Activated T-helper 2 cell treated with anti-CD3 and anti-CD28 coated beads, Interferon-gamma antibody, Interleukin-2, Interleukin-4, amounts not matched to agents 10 μg/mL and 5 μg/mL and 100 μg/mL, durations not matched to agents 14 hours and 24 hours and 36 hours (primary cell): ENCODE measurements at places on chromosomes 7 and 10. TPM values are rescaled to one million over a fixed set of nuclear protein-coding genes. Genes with fewer than 3 reads are reported as not detected.

Gene NXPH1
- not detected in 2 replicates for total RNA-seq

Gene ARHGEF5
- 10.8 TPM in 2 replicates for total RNA-seq

Gene CCDC172
- not detected in 2 replicates for total RNA-seq

Gene MSMB
- total RNA-seq = not detected in 2 replicates

Gene ADRA2A
- not detected in 2 replicates for total RNA-seq

Gene RAMP3
- 0.14 TPM in 2 replicates for total RNA-seq

Gene ZNF786
- total RNA-seq = 10.0 and 10.3 TPM in 2 replicates

Gene IGF2BP3
- 16.6 and 18.2 TPM in 2 replicates for total RNA-seq

Gene GBF1
- 47.9 and 49.2 TPM in 2 replicates for total RNA-seq

DNA sequence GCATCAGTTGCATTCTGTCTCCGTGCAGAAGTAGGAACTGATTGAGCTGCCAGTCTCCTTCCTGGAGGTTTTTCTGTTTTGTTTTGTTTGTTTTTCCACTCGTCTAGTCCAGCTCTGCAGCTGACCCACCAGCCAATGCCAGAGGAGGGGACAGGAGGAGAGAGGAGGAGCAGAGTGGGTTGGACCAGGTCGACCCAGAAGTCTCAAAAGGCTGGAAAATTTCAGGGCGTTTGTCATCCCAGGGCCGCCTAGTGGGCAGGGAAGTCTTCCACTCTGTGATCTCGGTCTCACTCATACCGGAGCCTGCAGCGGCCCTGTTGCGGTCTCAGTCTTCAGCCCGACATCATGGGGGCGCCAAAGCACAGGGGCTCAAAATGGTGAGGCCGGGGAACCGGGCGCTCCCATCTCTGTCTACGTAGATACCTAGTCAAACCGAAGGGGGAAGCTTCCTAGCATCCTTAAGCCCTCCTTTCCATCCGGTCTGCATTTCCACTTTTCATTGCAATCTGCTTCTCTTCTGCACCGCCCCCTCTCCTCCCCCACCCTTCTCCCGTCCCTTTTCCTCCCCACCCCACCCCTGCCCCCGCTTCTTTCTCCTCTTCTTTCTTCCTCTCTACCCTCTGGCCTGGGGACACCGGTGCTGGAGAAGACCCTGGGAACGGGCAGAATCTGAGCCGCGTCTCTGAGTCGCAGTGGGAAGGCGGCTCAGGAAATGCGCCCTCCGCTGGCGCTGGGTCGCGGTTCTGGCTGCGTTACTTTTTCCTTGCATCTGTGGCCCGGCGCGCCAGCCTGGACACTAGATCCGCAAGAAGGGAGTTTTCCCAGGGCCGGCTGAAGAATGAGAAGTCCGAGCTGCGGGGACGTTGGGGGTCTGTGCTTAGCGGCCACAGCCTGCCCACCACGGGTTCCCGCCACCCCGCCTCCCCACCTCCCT, 16.2 kb upstream of the PAX2 start:
- peaks cover 8% of the 10 kb centered on the region for H3K4me1 ChIP-seq
- no peak for DNase-seq
- peaks cover 87% of the 10 kb centered on the region for H3K27me3 ChIP-seq

DNA sequence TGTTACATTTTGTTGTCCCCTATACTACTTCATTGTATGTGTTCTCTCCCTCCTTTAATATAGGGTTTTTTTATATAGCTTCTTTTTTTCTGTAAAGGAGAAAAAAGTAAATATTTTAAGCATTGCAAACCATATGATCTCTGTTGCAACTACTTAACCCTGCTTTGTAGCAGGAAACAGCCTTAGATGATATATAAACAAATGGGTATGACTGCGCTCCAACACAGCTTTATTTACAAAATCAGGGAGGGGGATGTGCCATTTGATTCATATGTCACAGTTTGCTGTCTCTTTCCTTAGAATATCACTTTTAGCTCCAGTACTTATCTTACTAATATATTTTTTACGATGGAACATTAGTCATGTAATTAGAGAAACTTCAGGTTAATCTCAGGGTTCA, 155.2 kb upstream of the GNAI1 start:
- H3K36me3 ChIP-seq = no peaks in the 10 kb centered on the region
- no peak for DNase-seq
- no peaks in the 10 kb centered on the region for H3K27me3 ChIP-seq
- no peak overlapping the region for H3K27ac ChIP-seq

- H3K4me3 ChIP-seq = no peak overlapping the region
- peaks cover 18% of the 10 kb centered on the region for H3K4me1 ChIP-seq
- H3K27me3 ChIP-seq = peaks cover 13% of the 10 kb centered on the region
- no peak overlapping the region for H3K27ac ChIP-seq
Observed at GRCh38 chr7:155256081-155256760, 41.5 kb upstream of the INSIG1 start.

DNA sequence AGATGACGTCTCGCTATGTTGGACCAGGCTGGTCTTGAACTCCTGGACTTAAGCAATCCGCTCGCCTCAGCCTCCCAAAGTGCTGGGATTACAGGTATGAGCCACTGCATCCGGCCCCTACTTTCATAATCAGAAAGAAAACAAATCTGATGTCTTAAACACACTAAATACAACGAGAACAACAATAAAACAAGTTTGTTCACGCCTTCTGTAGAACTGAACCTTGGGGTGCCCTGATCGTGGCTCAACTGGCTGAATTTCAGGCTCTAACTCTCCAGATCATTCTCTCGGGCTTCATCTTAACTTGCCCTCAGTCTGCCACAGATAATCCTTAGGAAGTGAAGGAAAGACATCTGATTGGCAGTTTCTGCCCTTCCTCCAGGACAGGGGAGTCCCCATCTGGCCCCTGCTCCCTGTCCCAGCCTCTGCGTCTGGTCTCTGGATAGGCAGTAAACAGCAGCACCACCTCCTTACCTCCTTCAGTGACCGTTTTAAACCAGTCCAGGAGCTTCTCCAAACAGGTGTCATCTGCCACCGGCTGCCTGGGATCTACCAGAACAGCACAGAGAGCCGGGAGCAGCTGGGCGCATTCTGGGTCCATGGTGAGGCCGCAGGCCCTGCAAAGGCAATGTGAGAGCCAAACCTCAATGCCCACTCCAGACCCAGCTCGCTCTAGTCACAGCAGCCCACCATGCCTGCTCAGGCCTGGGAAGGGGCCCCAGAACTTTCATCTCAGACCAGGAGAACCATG, 1.3 kb downstream of the BRAT1 start:
- no peak for DNase-seq
- H3K36me3 ChIP-seq = peaks cover 34% of the 10 kb centered on the region
- H3K27ac ChIP-seq = peak overlapping the region; percentile 84

DNA sequence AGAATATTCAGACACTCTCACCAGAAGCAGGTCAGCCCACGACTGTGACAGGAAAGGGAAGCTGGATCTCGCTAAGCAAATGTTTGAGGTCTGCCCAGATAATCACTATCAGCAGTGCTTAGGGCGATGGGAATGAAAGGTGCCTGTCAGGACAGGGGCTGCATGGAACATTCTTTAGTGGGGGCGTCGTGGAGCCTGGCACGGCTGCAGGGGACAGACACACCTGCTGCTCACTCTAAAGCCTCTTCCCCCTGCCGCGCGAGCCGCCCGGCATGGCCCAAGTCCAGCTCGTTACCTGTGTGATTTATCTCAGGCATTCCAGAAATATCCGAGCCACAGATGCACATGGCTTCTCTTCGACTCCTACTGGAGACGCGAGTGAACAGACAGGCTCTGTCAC, 235.5 kb downstream of the GLRX3 start:
- no peaks in the 10 kb centered on the region for H3K4me1 ChIP-seq
- no peak overlapping the region for H3K4me3 ChIP-seq
- no peak for DNase-seq
- H3K36me3 ChIP-seq = no peaks in the 10 kb centered on the region

DNA sequence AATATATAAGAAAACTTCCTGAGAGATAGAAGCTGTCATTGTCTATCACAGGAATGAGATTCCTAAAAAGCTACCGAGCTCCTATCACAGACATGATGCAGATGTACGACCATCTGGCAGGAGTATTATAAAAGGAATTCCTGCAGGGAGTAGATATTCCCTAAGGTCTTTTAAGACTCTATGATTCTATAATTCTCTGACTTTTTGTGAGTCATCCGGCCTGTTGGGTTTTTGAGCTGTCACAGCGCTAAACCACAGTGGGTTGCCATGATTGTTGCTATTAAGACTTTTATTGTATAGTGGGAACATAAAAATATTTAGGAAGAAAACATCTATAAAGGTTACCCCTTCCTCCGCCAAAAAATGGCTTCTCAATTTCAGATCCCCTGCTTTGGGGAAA, 223.4 kb downstream of the BMPER start:
- DNase-seq = no peak
- H3K4me3 ChIP-seq = no peak overlapping the region
- H3K36me3 ChIP-seq = no peaks in the 10 kb centered on the region
- H3K4me1 ChIP-seq = no peaks in the 10 kb centered on the region

GRCh38 chr10:93746844-93747284, 10.9 kb upstream of the LGI1 start:
- no peak overlapping the region for H3K27ac ChIP-seq
- DNase-seq = no peak
- no peak overlapping the region for H3K4me3 ChIP-seq
- H3K4me1 ChIP-seq = peaks cover 2% of the 10 kb centered on the region
- H3K27me3 ChIP-seq = peaks cover 12% of the 10 kb centered on the region
- H3K36me3 ChIP-seq = no peaks in the 10 kb centered on the region

DNA sequence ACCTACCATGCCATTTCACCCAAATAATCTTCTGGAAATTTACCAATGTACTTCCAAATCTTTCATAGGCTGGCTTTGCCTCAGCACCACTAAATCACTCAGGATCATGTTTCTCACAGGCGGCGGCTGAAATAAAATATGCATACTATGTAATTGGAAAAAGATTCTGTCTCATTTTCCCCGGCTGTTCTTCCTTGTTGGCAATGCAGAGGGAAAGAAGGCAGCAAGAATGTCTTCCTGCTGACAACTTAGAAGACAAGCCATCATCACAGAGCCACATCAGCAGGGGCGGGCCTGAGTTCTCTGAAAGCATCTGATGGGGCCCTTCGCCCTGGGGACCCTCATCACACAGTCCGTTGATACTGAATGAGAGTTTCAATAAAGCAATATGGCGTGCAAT, 39.2 kb upstream of the COL1A2 start:
- no peak overlapping the region for H3K4me3 ChIP-seq
- no peak overlapping the region for H3K27ac ChIP-seq
- H3K4me1 ChIP-seq = no peaks in the 10 kb centered on the region
- no peak for DNase-seq
- H3K27me3 ChIP-seq = no peaks in the 10 kb centered on the region

GRCh38 chr7:68420342-68421192, 1177.7 kb upstream of the AUTS2 start:
- no peak overlapping the region for H3K4me3 ChIP-seq
- no peaks in the 10 kb centered on the region for H3K4me1 ChIP-seq
- no peaks in the 10 kb centered on the region for H3K36me3 ChIP-seq
- H3K27ac ChIP-seq = no peak overlapping the region

- H3K4me3 ChIP-seq = no peak overlapping the region
- H3K36me3 ChIP-seq = no peaks in the 10 kb centered on the region
- DNase-seq = no peak
- no peak overlapping the region for H3K27ac ChIP-seq
- no peaks in the 10 kb centered on the region for H3K27me3 ChIP-seq
Observed at GRCh38 chr7:82699773-82700186, 256.2 kb upstream of the CACNA2D1 start.

DNA sequence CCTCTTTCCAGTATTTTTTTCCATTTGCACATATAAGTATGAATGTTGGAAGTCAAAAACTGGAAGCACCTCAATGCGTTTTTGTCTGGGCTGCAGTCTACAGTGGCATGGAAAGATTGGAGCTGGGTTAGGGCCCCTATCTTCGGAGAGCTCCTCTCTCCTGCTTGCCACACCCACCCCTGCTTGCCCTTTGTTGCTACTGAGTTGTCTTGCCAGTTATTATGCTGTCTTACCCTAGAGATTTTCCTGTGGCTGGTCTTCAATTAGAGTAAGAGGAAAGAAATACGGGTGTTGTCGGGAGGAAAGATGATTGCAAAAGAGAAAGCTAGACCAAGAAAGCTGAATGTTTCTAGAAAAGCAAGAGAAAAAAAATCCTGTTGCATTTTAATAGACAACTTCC, 228.9 kb upstream of the CELF2 start:
- H3K36me3 ChIP-seq = no peaks in the 10 kb centered on the region
- H3K27me3 ChIP-seq = peaks cover 9% of the 10 kb centered on the region
- H3K4me3 ChIP-seq = no peak overlapping the region

GRCh38 chr7:48515171-48515570, 343.9 kb downstream of the ABCA13 start:
- no peak overlapping the region for H3K27ac ChIP-seq
- no peak overlapping the region for H3K4me3 ChIP-seq
- H3K27me3 ChIP-seq = peaks cover 2% of the 10 kb centered on the region
- no peak for DNase-seq

GRCh38 chr7:152424348-152425108, 11.3 kb downstream of the KMT2C start:
- peaks cover 48% of the 10 kb centered on the region for H3K36me3 ChIP-seq
- H3K27me3 ChIP-seq = no peaks in the 10 kb centered on the region
- no peak for DNase-seq

DNA sequence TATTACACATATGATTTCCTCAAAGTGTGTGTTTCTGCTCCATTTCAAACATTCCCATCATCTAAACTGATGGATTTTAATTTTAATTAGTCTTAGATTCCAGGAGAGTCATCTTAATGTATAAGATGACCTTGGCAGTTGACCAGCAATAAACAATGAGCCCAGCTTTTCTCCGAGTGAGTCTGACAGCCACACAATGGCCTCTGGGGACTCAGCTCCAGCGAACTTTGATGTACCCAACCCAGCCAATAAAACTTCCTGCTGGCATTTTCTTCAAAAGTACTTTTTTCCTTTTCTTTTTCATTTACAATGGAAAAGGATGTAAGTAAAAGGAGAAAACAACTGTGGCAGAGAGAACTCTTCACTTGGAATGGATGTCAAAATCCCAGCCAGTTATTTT, 139.1 kb upstream of the CTBP2 start:
- DNase-seq = no peak
- H3K4me3 ChIP-seq = no peak overlapping the region
- no peak overlapping the region for H3K27ac ChIP-seq
- H3K27me3 ChIP-seq = no peaks in the 10 kb centered on the region

DNA sequence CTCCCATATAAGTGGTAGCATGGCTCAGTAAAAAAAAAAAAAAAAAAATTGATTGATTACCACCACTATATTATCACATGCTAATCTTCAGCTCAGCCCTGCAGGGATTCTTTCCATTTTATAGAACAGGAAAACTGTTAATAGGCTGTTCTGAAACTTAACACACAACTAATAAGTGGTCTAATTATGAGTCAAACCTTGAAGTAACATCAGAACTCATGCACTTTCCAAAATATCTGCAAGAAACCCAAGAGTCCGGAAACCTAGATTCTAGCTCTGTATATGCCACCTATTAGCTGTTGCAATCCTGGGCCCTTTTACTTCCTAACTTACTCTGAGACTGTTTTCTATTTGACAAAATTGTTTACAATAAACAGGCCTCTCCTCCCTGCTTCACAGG, 23.9 kb downstream of the SEM1 start:
- no peak overlapping the region for H3K4me3 ChIP-seq
- peaks cover 26% of the 10 kb centered on the region for H3K4me1 ChIP-seq
- no peak for DNase-seq
- H3K27ac ChIP-seq = peak overlapping the region; percentile 69

GRCh38 chr10:103677486-103678177, 177.7 kb downstream of the SH3PXD2A start:
- peak overlapping the region; percentile 87 for H3K27ac ChIP-seq
- H3K4me3 ChIP-seq = peak overlapping the region; percentile 78
- no peak for DNase-seq
- no peaks in the 10 kb centered on the region for H3K36me3 ChIP-seq
